Stimulated activated naive CD8-positive, alpha-beta T cell treated with anti-CD3 and anti-CD28 coated beads, Interleukin-15, Interleukin-2, amounts not matched to agents 100 U/mL and 50 U/mL, for 24 hours (primary cell): ENCODE measurements at places on chromosomes 1 and 21.
A peak's percentile ranks its signal among the peaks of the same experiment; 100 is the strongest.

DNA sequence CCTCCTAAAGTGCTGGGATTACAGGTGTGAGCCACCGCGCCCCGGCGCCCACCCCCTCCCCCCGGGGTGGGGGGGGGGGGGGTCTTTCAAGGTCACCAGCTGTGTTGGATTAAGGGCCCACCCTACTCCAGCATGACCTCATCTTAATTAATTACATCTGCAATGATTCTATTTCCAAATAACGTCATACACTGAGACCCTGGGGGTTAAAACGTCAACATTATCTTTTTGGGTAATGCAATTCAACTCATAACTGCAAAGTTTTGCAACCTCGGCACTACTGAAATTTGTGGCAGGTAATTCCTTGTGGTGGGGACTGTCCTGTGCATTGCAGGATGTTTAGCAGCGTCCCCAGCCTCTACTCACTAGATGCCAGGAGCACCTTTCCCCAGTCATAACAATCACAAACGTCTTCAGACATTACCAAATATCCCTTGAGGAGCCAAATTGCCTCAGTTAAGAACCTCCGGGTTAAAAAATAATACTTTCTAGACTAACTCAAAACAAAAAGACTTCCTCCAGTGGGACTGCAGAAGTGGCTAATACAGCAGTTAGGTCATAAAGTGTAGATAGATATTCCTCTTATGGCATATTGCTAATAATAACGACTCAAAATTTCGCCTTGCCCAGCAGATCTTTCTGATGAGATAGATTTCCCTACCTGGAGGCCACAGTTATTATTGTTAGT, 233.0 kb upstream of the KAZN start:
- DNase-seq: no peak

GRCh38 chr1:4489486-4489885, 164.9 kb upstream of the AJAP1 start:
- no peak for DNase-seq

DNA sequence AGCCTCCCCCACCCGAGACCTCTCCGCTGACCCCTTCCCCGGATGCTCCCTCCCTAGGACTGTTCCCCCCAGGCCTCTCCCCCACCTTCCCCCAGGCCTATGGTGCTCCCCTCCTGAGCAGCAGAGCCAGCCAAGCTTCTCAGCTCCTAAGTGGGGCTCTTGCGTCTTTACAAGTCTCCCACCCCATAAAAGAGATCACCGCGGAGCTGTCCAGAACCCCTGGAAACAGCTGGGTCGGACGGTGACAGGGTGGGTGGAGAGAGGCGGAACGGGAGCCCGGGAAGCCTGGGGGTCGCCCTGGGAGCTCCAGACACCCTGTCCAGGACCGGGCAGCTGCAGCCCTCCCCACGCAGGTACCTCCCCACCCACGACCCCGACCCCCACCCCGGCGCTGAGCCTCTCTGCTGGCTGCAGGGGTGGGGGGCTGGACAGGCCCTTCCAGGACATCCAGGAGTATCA, 61.2 kb downstream of the WNT9A start:
- DNase-seq: no peak

DNA sequence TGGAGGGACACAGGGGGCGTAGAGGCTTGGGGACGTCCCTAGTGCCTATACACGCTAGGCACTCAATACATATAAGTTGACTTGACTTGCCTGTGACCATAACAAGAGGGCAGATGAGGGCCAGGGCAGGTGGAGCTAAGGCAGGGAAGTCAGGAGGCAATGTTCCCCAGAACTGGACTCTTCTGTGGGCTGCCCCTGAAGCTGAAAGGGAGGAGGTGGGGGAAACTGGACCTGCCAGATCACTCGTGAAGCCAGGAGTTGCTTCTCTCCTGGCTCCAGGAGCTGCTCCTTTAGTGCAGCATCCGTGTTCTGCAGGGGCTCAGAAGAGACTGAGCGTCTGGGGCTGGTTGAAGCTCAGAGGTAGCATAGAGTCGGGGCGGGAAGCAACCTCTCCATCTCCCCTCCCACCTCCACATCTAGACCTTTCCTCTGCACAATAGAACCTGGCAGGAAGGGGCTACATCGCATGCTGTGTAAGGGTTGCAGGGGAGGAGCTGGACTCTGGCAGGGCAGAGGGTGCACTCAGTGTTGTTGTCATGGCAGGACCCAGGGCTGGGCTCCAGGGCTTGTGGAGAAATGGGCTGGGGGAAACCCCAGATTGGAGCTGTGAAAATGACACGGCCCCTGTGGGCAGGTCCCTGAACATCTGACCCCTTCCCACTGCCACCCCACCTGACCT, 2.9 kb upstream of the SEMA4A start:
- DNase-seq: peak; percentile 60

- no peak for DNase-seq
Measured at GRCh38 chr1:248841702-248842395, 3.8 kb downstream of the ZNF672 start.
